ENCODE measurements at places on chromosomes 3 and 15.

- no peak for DNase-seq
Observed at GRCh38 chr3:8619548-8619947, 25.1 kb downstream of the SSUH2 start.

- no peak for DNase-seq
Observed at GRCh38 chr3:165753560-165753959, 83.7 kb downstream of the BCHE start.

DNA sequence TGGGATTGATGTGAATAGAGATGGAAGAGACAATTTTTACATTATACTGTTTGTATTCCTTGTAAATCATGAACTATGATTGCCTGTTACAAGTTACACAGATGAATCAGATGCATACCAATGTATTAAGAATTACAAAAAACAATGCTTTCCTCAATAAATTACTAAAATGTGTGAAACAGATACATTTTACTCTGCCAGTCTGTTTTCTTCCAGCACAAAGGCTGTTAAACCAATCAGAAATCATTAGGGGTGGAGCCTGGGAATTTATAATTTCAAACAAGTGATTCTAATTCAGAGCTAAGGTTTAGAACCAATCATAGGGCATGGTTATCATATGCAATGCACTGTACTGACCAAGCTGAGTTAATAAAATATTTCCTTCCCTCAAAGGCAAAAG, 21.8 kb upstream of the ANKRD28 start:
- DNase-seq: no peak

- no peak for DNase-seq
Observed at GRCh38 chr3:188152660-188153436, 1.1 kb upstream of the LPP start.

DNA sequence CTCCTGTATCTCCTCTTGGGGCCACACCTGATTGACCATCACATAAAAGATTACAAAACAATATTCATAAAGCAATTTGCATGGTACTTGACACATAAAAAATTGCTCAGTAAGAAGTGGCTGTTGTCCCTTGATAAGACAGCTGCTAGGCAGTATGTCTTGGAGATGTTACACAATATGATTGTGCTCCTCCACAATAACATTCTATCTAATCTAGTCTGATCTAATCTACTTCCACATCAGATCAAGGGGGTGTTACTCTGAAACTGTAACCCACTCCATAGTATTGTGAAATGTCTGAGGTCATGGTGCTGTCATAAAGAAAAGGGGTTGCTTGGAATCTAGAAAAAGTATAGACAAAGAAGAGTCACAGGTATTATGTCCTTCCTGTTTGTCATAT, 23.4 kb upstream of the AQP9 start:
- no peak for DNase-seq

DNA sequence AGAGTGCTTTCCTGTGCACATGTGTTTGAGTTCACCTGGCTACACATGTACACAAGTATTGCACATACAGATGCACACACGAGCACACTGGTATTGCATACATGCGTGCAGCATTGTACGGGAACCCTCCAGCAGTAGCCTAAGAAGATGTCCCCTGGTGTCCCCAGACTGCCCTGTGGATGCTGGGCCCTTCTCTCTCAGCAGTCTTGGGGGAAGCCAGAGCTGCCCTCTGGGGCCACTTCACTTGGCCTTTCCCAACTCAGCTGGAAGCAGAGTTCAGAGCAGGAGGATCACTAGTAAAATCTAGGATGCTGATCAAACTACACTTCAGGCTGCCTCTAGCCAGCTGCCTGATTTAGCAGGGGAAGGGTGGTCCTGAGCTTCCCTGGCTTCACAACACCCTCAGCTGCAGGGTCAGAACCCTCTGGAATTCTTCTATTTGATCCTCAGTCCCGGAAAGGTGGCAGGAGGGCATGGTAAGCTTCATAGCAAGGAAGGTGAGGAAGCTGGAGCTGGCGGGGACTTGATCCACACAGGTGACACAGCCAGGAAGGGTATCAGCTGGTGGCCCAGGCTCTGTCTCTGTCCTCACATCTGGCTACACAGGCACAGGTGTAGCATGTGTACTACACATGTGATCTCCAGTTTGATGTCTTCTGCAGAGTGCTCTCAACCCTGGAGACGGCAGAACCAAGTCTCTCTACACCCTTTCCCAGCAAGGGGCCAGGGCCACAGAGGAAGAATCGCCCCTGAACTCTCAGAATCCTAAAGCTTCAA, 36.5 kb downstream of the KLF15 start:
- no peak for DNase-seq

DNA sequence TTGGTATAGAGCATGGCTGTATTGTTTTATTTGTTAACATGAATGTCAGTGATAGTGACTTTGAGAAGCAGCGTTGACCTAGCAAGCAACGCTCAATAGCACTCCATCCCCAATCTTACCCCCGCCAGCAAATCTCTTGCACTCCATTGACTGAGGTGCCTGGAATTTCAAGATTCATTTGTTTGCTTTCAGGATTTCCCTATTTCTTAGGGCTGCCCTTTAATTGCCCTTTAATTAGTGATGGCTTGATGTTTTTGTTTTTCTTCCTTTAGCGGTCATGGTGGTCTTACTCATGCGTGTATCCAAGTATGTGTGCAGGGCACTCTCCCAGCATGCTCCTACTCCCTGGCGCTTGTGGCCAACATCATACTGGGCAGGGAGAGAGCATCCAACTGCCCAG, 216.8 kb upstream of the TBL1XR1 start:
- no peak for DNase-seq

- DNase-seq: no peak
Observed at GRCh38 chr15:47374222-47374621, 343.1 kb upstream of the SEMA6D start.

DNA sequence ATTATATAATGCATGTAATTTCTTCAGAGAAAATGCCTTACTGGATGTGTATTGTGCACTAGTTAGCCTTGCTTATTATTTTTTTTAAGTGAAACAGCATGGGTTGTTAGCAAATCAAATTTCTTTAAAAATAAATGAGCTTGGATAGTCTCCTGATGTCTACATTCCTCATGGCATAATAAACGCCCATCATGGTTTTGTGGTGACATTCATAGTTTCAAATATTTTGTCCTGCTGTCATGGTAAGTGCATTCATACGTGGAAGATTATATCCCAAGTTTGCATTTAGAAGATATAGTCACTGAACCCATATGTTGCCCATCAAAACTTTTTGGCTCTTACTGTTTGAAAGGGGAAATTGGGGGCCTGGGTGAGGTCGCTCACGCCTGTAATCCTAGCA, 130.7 kb downstream of the ALCAM start:
- no peak for DNase-seq

GRCh38 chr3:176354843-176355242, 842.4 kb downstream of the TBL1XR1 start:
- DNase-seq: no peak

DNA sequence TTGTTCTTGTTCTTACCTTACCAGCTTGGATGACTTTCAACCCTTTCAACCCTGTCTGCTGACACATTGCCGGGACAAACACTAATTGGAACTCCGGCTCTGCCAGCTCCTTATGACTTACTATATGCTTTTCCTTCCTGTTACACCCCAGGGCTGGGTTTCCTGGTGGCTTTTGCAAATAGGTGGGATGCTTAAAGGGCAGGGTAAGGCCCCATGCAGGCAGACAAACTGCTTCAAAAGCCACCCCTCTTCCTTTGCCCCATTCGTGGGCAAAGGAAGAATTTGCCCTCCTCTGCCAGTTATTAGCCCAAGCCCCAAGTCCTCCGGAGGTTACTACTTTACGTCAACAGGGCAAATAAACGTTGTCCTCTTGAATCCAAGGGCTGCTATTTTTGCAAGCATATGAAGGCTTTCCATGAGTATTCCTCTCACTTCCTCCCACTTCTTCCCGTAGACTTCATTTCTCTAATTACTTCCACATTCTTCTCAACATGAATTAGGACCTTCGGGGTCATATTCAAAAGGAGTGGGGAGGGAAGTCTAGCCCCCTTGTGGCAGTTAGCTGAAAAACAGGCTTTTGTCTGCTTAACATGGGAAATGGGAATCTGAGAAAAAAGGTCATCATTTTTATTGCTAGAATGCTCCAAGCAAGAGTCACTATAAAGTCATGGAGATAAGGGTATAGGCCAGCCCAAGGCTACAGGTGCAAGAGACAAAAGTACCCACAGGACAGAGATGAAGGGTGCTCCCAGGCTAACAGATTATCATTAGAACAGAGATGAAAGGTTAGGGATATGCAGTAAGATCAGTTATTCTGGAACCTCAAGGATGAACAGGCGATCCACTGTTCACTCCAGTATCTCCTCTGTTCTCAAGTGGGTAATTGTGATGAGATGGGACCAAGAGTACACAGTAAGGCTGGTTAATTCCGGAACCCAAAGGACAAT, 56.3 kb upstream of the FSTL1 start:
- no peak for DNase-seq

DNA sequence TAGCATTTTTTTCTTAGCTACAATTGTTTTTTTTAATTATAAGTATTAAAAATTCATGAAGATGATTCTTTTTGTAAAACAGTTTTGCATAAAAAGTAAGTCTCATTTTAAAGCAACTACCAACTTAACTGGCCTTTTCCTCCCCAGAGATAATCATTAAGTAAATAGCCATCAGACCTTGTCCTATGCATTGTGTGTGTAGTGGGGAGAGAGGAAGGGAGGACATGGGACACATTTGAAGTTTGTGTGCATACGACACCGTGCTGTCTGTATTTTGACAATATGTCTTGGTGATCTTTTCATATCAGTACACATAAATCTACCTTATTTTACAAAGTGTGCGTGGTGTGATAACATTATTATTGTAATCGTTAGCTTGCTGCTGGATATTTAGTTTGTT, 8.1 kb downstream of the SNRPN start:
- DNase-seq: no peak

- no peak for DNase-seq
Observed at GRCh38 chr3:112170046-112170445, 37.0 kb upstream of the GCSAM start.

- no peak for DNase-seq
Observed at GRCh38 chr15:53323191-53323590, 436.3 kb downstream of the WDR72 start.

GRCh38 chr3:114231616-114232015, 5.8 kb downstream of the ZNF80 start:
- DNase-seq: no peak

DNA sequence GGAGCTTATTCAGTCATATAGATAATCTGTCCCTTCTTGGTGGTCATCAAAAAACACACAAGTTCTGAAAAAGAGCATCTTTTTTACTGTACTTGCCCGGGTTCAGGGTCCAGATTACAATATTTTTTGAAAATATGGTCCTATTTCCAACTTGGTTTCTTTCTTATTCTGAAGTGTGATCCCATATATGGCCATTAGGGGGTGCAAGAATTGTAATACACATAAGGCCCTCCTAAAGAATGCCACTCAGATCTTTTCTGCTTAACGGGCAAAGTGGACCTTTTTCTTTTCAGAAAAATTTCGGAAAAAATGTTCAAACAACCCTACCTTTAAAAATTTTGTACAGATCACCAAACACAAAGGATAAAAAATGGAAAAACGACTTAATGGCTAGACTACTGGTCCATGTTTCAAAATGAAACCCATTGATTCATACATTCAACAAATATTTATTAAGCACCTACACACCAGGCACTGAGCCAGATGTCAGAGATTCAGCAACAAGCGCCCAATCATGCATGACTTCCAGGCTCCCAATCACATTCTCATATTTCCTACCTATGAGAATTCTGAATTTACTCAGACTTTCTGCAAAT, 102.0 kb upstream of the MYRIP start:
- no peak for DNase-seq

- no peak for DNase-seq
Observed at GRCh38 chr3:16885593-16886302, 993 bp downstream of the PLCL2 start.

DNA sequence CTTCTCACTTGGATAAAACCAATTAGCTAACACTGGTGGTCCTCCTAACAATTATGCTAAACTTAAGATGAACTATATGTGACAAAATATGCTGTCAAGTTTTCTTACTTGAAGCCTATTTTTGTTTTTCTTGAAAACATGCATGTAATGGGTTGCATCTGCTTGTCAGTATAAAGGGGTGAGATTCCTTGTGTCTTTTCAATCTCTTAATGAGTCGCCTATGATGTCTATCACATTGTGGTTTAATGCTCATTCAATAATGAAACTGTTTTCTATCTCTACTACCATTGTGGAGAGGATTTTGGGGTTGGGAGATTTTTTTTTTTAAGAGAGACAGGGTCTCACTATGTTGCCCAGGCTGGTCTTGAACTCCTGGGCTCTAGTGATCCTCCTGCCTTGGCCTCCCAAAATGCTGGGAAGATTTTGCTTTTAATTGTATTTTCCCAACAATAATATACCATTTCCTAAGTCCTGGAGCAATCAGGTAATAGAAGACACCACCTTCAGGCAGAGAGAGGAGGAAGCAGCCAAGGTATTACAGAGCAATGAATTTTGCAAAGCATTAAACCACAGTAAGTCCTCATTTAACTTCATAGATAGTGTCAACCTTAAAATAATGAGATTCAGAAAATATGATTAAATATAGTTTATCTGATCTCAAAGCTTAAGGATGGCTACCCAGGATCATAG, 17.4 kb upstream of the TRMT10C start:
- no peak for DNase-seq

GRCh38 chr3:8617921-8618320, 26.7 kb downstream of the SSUH2 start:
- DNase-seq: no peak

DNA sequence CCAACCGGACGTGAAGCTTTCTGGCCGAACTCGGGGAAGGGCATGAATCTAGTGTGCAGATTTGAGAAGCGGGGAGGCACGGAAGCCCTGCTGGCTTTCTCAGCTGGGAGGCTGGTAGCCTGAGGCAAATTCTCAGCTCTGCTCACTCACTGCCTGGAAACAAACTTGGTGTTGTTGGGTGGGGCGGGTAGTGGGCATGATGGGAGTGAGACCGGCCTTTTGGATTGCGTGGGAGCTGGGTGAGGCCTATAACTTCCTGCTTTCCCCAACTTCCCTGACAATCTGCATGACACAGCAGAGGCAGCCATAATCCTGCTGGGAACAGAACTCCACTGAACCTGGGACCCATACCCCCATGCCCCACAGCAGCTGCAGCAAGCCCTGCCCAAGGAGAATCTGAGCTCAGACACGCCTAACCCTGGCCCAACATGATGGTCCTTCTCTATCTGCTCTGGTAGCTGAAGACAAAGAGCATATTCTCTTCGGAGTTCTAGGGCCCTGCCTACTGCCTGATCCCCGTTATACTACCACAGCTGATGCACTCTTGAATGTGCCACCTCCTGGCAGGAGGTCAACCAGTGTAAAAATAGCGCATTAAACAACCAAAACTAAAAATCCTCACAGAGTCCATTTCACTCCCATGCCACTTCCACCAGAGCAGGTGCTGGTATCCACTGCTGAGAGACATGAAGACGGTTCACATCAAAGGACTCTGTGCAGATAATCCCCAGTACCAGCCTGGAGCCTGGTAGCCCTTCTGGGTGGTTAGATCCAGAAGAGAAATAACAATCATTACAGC, 44.7 kb downstream of the CEP70 start:
- no peak for DNase-seq

DNA sequence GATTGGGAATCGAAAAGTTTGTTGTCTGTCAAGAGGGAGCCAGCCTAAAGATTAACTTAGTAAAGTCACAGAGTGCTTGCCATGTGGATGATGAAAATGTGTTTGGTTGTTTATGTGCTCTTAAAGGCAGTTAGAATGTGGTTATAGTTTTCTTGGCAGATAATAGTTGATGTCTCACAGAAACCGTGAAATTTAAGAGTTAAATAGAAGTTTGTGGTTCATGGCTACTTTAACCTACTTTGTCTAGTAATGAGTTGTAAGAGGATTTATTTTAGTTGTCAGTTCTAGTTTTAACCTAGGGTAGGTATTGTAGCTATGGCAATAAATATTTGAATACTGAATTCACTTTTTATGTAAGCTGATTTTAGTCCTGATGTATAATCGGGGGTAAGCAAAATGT, 36.4 kb upstream of the EIF3J start:
- no peak for DNase-seq
